ENCODE measurements at places on chromosomes 5 and 9. TPM values are rescaled to one million over a fixed set of nuclear protein-coding genes. Genes with fewer than 3 reads are reported as not detected.

- H3K36me3 ChIP-seq: peaks cover 2% of the 10 kb centered on the region
- H3K27me3 ChIP-seq: peaks cover 13% of the 10 kb centered on the region
- H3K27ac ChIP-seq: no peak overlapping the region
- no peak for DNase-seq
- H3K4me1 ChIP-seq: peaks cover 2% of the 10 kb centered on the region
- H3K4me3 ChIP-seq: no peak overlapping the region
Observed at GRCh38 chr5:178282391-178282790, 49.8 kb upstream of the PHYKPL start.

GRCh38 chr9:108162664-108163063, 673.1 kb upstream of the KLF4 start:
- DNase-seq: no peak
- no peaks in the 10 kb centered on the region for H3K27me3 ChIP-seq
- no peak overlapping the region for H3K27ac ChIP-seq
- H3K36me3 ChIP-seq: no peaks in the 10 kb centered on the region
- H3K4me1 ChIP-seq: no peaks in the 10 kb centered on the region
- H3K4me3 ChIP-seq: no peak overlapping the region

CCNO gene
- total RNA-seq: not detected

TOR4A gene
- 6.6 TPM for total RNA-seq

CAPSL gene
- total RNA-seq: 1.0 TPM

- H3K36me3 ChIP-seq: no peaks in the 10 kb centered on the region
- H3K27me3 ChIP-seq: no peaks in the 10 kb centered on the region
- no peaks in the 10 kb centered on the region for H3K4me1 ChIP-seq
- H3K4me3 ChIP-seq: no peak overlapping the region
- no peak for DNase-seq
Observed at GRCh38 chr5:9834871-9835770, 205.0 kb upstream of the TAS2R1 start.

DNA sequence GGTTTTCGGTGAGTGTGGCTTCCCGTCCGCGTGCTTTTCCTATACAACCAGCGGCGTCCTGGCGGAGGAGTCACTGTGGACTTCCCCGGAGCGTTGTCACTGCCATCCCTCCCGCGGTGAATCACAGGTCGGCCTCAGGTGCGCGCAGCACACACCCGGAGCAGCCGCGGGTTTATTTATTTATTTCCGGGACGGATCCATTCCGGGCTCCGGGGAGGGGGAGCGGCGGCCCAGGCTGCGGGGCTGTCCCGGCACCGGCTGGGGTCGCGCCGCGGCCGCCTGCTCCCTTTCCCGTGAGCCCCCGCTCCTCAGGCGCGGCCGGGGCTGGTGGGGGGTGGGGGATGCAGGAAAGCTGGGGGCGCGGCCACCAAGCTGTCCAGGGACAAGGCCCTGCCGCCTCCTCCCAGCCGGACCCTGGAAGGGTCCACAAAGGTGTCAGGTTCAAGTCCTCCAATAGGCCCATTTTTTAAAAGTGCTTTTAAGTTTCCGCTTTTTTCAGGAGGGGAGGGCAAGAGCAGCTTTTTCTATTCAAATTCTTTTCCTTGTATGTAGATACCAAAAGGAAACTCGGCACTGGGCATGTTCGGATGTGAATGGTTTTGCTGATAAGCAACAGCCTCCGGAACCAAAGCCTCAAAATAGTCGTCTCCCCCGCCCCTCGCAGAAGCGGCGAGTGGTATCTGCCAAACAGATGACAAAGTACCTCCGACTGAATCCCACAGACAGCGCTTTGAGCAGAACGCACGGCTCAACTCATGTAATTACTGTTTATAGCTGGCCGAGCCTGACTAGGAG, 192.5 kb downstream of the CD180 start:
- peaks cover 58% of the 10 kb centered on the region for H3K4me1 ChIP-seq
- H3K27ac ChIP-seq: peak overlapping the region; percentile 95
- H3K4me3 ChIP-seq: peak overlapping the region; percentile 92

DNA sequence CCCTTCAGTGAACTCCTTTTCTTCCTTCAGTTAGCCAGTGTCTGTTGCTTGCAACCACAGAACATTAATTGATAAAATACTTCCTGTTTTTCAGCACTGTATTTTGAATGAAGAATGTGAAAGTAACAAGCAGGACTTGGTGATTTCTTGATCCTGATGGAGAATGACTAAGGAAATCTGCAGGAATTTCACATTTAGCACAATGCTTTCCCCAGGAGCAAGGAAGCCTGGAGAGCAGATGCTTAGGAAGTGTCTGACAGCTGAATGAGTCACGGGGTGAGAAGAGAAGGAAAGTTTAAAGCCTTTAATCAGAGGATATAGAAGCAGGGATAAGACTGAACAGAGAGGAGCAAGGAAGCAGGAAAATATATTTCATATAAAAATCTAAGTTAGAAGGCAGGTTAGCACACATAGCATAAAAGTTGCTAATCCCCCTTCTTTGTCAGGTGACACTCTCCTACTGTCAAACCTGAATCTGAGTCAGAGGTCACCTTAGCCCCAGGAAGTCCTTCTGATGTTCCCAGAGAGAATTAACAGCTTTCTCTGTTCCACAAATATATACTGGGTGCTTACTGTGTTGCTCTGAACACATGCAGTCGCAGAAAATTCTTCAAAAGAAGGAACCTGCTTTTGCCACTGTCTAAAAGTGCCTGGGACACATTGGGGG, 59.7 kb downstream of the GNA14 start:
- DNase-seq: no peak
- H3K4me1 ChIP-seq: no peaks in the 10 kb centered on the region
- H3K36me3 ChIP-seq: no peaks in the 10 kb centered on the region
- H3K27ac ChIP-seq: no peak overlapping the region

DNA sequence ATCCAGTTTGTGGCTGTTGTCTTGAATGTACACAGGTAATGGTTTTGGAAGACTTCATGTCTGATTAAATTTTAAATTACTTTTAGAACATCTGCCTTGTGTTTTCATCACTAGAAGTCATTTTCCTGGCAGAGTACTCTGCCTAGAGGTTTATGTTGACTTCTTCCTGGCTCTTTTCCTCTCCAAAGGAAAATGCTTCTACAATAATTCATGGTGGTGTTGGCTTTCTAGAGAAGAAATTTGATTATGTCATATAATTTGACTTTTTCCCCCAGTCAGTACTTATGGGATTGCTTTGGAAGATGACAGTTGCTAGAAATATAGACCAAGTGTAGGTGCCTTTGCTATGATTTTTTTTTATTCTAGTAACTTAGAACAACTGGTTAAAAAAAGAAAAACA, 46.8 kb downstream of the F2RL2 start:
- peaks cover 6% of the 10 kb centered on the region for H3K36me3 ChIP-seq
- no peak overlapping the region for H3K27ac ChIP-seq
- DNase-seq: no peak
- H3K4me1 ChIP-seq: peaks cover 9% of the 10 kb centered on the region
